Left lung (tissue), 14 donors: ENCODE measurements at places on chromosomes 16 and 17.
A peak's percentile ranks its signal among the peaks of the same experiment; 100 is the strongest.

DNA sequence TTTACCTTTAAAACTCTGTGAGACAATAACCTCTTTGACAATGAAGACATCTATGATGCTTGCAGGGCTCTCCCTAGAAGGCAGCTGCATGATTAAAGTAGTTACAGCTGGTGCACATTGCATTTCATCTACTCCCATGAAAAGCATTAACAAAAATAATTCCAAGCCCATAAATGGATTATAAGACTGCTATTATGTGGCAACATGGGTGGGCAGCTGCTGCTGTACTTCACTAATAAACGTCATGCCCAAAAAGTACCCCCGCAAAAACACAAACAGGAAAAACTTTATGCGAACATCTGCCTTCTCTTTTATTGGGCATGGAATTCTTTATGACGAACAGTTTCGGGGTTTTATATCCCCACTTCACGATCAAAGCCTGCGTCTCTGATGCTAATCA lies 224.9 kb downstream of the CA10 start:
- DNase-seq = no peak

DNA sequence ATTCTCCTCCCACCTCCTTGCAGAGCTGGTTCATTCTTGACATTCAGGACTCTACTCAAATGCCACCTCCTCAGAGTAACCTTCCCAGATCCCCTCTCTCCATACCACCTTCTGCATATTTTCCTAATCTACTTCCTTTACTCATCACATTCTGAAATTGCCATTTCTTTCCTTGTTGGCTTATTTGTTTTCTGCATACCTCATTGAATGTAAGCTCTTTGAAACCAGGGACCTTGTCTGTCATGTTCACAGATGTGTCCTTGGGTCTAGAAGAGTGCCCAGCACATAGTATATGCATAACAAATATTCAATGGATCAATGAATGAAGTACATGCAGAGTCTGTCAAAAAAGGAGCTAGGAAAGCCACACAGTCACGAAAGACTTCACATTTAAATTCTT lies 7.8 kb upstream of the LONP2 start:
- DNase-seq = no peak

DNA sequence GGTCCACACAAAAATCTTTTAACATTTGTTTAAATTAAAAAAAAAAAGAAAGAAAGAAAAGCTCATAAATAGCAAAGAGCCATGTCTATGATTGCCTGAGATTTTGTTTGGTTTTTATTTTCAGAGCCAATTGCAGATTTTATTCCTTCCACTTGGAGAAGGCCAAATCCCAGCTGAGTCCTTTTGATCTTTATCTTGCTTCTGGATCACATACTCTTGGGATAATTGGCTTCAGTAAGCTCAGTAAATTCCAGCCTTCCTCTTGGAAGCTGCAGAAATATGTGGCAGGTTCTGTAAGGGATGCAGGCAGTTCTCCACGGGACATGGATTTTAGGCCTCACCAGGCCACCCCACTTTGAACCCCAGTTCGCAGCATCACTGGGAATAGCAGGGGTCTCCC lies 63.3 kb upstream of the TMC5 start:
- no peak for DNase-seq

GRCh38 chr17:29802246-29802645 lies 127.8 kb downstream of the SSH2 start:
- no peak for DNase-seq

- DNase-seq = peak; percentile 84
These were observed 424 bp downstream of the HOXB2 start for GRCh38 chr17:48544349-48545021.

DNA sequence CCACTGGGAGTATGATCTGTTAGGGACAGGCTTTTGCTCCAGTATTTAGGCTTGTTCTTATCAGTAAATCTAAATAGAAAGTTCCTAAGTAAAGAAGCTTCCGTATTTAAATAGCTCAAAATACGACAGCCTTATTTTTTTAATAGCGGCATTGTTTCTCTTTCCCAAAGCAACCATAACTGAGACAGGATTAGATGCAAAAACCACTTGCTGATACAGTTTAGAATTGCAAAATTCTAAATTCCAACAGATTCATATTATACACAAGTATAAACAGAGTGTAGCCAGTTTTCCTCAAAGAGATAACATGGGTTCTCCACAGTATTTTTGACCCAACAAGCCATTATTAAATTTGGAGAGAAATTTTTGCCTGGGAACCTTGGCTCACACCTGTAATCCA lies 276.7 kb downstream of the FTO start:
- no peak for DNase-seq

DNA sequence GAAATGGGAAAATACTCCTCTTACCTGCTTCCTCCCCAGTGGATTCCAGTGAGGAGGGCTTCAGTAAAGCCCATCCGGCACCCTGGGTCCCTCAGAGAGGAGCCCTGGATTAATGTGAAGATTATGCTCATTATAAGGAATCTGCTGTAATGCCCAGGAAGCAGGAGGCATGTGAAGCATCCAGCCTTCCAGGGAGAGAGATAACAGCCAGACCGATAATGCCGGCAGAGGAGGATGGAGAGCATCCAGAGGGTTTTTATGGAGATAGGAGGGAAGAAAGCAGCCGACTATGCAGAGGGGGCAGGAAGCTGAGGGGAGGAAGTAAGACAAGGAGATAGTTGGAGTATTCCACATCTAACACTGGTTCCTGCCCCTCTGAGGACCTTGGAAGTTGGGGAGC lies 53.7 kb upstream of the TMEM132E start:
- DNase-seq = no peak

GRCh38 chr17:37847811-37848331 lies 76.3 kb upstream of the TBC1D3K start:
- no peak for DNase-seq

GRCh38 chr17:42494673-42495072 lies 36.0 kb downstream of the ATP6V0A1 start:
- DNase-seq = no peak

GRCh38 chr16:85019659-85020245 lies 7.8 kb upstream of the KIAA0513 start:
- no peak for DNase-seq

GRCh38 chr16:55263271-55264250 lies 60.4 kb upstream of the IRX6 start:
- no peak for DNase-seq

DNA sequence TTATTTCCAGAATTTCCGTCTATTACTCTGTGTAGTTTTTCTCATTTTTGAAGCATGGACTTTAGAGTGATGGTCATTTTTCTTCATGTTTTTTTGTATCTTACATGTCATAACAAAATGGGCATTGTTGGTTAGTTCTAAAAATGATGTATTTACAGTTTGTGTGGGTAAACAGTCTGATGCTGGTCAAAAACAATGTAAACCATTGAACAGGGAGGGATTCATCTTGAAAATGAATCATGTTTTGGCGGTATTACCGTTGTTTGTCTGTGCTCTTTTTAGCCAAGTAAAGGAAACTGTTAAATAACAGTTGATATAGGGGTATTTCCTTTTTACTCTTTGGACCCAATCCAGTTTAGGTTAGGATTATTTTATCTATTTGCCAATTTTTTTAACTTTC lies 315.8 kb downstream of the BCAS3 start:
- no peak for DNase-seq
